NCI-H187 treated with DMSO at 0.1 percent for 48 hours (cell line): ENCODE measurements at places on chromosomes 11 and 22.

DNA sequence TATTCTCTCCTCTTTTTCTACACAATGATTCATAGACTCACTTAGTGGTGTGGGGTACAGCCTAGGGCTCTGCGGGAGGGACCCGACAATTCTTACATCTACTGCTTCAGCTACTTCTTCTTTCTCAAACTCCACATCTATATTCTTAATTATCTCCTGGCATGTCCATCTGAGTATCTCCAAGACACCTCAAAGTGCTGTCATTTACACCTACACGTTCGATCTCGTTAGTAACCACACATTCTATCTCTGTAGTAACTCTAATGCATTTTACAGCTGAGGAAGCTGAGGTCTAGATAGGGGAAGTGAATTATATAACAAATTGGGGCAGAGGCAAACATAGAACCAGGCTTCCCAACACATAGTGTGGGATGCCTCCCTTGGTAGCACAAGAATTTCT, 27.7 kb upstream of the RRM1 start:
- no peak for DNase-seq

GRCh38 chr22:28395920-28396753, 283.5 kb downstream of the TTC28 start:
- DNase-seq, result no peak

DNA sequence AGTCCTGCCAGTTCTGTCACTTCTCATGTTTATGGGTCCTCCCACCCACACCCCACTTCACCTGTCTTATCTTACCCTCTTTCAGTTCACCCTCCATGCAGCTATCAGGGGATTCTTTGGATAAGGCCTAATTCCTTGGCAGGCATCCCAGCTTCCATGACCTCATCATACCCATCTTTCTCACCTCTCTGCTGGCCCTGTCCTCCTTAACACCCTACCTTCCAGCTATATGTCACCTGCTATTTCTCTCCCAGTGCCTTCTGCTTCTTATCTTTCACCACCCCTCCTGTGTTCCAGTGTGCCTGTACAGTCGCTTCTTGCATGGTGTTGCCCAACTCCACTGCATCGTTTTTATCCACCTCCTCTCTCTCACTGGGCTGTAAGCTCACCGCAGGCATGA, 28.3 kb downstream of the SNU13 start:
- no peak for DNase-seq

DNA sequence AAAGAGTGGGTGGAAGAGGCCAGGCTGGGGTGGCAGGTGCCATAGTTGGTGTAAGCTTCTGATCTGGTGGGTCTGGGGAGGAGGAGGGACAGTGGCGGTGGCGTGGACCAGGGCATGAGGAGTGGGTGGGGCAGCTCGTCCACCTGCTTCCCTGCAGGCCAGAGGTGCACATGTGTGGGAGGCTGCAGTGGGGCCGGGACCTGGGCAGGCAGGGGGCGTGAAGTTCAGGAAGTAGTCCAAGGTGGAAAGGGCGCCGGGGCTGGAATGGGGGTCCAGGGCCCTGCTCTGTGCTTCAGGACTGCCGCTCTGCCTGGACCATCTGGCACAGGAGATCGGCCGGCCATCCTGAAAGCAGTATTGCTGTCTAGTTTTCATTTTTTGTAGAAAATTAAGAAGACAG, 15.9 kb downstream of the RIBC2 start:
- no peak for DNase-seq

DNA sequence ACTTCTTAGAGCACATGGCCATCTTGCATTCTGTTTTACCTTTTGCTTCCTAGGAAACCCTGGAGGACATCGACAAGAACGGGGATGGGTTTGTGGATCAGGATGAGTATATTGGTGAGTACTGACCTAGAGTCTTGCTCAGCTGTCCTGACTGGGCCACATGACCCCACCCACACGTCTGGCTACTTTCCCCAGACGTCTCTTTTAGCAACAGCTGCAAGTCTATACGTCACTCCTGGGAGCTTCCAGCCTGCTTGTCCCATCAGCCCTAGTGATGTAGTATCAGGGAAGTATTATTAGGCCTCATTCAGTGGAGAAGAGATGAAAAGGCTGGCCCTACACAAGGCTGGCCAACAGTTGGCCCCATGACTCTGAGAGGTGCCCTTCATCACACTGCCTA, 9.6 kb downstream of the RCN1 start:
- DNase-seq, result no peak

DNA sequence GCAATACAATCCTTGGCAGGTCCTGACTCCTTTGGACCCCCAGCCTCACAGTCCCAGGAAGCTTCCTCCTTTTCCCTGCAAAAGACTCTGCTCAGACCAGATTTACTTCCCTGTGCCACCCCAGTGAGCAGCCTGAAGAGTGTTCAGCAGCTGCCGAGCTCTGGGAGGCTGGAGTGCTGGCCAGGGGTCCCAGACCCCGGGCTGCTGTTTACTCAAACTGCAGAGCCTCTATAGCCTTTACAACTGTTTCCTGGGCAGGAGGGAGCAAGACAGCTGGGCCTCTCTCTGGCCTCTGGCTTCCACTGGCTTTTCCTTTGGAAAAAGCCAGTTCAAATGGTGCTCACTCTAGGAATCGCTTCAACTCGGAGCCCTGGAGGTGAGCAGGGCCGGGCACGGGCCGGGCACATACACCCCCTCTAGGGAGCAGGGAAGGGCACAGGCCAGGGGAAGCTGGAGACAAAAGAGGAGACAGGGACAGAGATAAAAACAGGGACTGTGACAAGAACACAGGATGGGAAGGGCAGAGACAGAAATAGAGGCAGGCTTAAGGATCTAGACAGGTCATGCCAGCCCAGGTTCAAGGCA, 932 bp downstream of the IRAG1 start:
- no peak for DNase-seq

GRCh38 chr22:37768273-37768672, 39.5 kb upstream of the GCAT start:
- DNase-seq, result no peak

DNA sequence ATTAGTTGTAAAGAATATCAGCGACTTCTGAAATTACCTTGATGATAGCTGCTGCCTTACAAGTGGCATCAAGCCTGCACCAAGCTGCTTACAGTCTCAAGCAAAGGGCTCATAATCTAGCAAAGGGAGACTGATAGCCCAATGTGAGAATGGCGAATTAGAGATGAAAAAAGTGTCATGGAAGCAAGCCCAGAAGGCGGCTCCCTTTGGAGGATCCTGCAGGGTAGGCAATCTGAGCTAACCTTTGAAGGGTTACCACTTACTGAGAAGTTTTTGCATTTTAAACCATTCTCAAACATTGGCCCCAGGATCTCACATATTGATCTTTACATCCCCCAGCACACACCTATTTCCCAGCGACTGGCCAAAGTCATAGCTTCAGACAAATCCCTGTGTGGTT, 18.5 kb downstream of the GAB2 start:
- no peak for DNase-seq

DNA sequence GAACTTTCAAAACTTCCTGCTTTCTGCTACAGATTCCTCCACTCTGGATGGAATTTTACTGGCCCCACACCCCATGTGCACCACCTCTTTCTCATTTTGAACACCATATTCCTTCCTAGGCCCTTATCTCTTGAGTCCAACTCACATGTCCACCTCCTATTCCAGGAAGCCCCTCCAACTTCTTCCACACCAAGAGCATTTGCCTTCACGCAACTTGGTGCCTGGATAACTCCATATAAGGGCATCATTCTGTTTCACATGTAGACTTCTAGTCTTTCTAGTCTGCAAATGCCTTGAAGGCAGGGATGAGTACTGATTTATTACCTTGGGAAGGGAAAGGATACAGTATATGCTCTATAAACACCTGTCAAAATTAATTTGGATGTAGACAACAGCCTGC, 17.5 kb downstream of the GAB2 start:
- DNase-seq, result no peak

DNA sequence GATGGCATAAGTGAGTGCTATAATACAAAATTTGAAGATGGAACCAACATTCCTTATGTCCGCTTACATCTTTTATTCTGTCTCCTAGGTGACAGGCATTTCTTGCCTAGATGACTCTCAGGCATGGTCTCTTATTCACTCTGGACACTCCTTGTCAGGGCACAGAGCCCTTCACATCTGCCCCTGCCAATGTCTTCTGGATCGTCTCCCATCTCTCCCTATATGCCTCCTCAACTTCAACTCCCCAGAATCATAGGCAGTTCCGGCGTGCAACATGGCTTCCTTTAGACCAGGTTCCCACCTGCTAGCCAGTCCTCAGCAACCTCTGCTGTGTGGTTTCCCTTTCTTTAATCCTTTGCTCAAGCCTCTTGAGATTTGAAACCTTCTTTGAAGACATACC, 300.9 kb downstream of the TENM4 start:
- no peak for DNase-seq

- DNase-seq, result no peak
Observed at GRCh38 chr11:19763330-19763729, 50.7 kb downstream of the NAV2 start.

DNA sequence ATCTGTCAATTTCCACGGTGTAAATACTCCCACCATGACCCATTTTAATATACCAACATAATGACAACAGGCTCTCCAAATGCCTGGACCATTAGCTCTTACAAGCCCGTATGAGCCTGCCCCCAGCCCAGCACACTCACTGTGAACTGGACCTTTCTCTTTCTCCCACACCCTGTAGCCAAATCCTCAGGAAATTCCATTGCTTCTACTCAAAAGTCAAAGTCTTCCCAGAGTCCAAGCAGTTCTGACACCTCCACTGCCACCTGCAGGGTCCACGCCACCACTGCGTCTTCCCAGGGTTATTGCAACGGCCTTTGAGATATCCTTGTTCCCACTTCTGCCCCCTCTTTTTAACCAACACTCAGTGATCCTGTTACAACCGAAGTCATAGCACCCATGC, 110.1 kb upstream of the ASPHD2 start:
- no peak for DNase-seq

DNA sequence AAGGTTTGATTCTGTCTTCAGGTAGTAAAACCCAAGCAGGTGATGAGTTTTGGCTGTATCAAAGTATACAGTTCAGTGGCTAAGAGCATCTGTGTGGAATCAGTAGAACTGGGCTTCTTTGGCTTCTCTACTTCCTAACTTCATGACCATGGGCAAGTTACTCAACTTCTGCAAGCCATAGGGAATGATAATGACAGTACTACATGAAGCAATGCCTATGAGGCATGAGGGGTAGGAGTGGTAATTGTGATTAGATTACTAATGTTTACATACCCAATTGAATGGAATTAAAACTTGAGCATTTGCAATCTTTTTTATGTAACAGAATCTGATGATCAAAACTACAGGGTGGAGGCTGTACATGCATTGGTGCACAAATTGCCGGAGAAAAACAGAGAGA, 164.3 kb downstream of the PGR start:
- no peak for DNase-seq

GRCh38 chr11:315516-315994, 1.7 kb downstream of the IFITM1 start:
- no peak for DNase-seq

DNA sequence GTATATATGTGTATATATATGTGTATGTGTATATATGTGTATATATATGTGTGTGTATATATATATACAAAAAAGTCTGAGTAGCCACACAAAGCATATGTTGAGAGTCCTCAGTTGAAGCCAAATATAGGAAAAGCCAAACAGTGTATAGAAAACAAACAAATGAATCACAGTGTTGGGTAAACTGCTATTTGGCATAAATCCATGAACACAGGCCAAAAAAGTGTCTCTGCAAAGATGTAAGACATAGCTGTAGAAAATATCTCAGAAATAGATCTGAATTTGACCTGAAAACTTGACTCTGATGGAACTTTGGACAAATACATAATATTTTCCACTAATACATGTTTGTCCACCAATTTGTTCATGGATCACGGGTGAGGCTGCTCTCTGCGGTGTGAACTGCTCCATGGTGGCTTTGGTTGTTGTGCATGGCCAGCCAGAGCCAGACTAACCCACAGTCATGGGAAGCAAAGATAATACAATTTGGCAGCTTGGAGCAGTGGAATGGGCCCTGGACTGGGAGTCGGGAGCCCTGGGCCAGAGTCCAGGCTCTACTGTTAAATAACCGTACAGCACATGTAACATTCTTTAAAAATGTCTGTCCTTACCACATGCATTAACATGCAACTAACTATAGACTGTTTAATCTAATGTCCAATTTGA, 76.9 kb upstream of the EED start:
- DNase-seq, result no peak

- DNase-seq, result no peak
Observed at GRCh38 chr11:77440678-77441077, 33.2 kb downstream of the PAK1 start.

DNA sequence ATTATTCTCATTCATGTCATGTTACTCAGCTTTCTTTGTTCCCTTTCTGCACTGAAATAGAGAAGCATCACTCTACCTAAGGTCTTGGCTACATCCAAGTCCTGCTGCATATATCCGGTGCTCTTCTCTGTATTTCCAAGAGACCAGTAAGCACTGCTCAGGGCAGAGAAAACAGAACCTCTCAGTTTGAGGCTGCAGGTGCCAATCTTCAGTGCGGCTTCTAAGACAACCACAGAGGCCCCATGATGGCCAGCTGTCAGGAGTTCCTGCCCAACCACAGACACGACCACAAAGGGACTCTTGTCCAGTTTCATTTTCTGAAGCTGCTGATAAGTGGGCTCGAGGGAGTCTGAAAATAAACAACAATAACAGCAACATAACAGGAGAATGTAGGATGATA, 378.4 kb upstream of the PITPNB start:
- no peak for DNase-seq

GRCh38 chr11:85889676-85890579, 34.7 kb downstream of the CCDC83 start:
- no peak for DNase-seq

GRCh38 chr22:20799449-20799848, 25.5 kb downstream of the SERPIND1 start:
- no peak for DNase-seq

- DNase-seq, result no peak
Observed at GRCh38 chr22:27134315-27134701, 476.9 kb downstream of the MIAT start.

DNA sequence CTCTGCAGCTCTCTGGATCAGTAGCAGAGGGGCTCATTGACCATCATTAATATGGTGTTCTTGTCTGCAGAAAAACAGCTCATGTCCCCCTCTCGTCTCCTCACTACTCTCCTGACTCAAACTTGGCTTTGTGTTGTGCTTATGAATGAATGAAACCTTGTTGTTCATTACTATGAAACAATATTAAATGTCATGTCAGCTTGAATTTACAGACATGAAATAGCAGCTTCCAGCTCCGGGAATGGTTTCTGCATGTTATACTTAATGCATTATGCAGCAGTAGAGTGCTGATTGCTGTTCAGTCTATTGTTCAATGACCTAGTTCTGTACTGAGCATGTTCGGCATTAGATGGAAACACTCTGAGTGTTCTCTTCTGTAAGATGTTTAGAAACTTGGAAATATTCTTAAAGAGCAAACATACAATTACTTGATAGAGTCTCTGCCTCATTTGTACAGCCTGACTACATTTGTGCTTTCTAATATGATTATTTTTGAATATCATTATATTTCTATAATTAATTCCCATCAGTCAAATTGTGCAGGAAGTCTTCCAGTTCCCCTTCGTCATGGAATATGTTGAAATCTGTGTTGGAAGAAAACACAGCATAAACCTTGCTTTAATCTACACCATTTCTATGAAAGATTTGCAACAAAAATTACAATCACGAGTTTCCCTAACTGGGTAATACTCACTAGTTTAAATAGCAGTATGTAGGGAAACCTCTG, 340.4 kb downstream of the SOX6 start:
- DNase-seq, result no peak

- DNase-seq, result no peak
Observed at GRCh38 chr11:32365192-32365591, 70.1 kb downstream of the WT1 start.
